ENCODE measurements at places on chromosomes 7 and 10. TPM values are rescaled to one million over a fixed set of nuclear protein-coding genes. Genes with fewer than 3 reads are reported as not detected.
A peak's percentile ranks its signal among the peaks of the same experiment; 100 is the strongest.

DNA sequence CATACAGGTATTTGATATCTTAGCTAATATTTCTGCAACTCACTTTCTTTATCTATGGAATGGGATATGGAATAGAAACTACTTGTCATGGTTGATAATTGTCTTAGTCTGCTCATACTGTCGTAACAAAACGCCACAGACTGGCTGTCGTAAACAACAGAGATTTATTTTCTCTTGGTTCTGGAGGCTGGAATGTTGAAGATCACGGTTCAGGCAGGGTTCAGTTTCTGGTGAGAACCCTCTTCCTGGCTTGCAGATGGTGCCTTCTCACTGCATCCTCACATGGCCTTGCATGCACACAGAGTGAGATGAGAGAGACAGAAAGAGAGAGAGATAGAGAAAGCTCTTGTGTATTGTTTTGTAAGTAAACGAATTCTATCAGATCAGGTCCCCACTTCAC lies 332.7 kb upstream of the MAGI2 start:
- no peaks in the 10 kb centered on the region for H3K36me3 ChIP-seq
- H3K4me3 ChIP-seq, result no peak overlapping the region
- no peak for DNase-seq
- H3K4me1 ChIP-seq, result no peaks in the 10 kb centered on the region
- no peaks in the 10 kb centered on the region for H3K27me3 ChIP-seq
- H3K27ac ChIP-seq, result no peak overlapping the region

GRCh38 chr7:5525271-5526099 lies 101.9 kb upstream of the TNRC18 start:
- no peaks in the 10 kb centered on the region for H3K36me3 ChIP-seq
- H3K27ac ChIP-seq, result peak overlapping the region; percentile 100
- no peaks in the 10 kb centered on the region for H3K27me3 ChIP-seq

- H3K4me1 ChIP-seq, result no peaks in the 10 kb centered on the region
- no peaks in the 10 kb centered on the region for H3K27me3 ChIP-seq
- no peak overlapping the region for H3K27ac ChIP-seq
- H3K4me3 ChIP-seq, result no peak overlapping the region
- no peak for DNase-seq
- H3K36me3 ChIP-seq, result no peaks in the 10 kb centered on the region
Observed at GRCh38 chr10:50544095-50544856, 79.5 kb downstream of the SGMS1 start.

GRCh38 chr7:156668130-156668741 lies 27.7 kb downstream of the RNF32 start:
- DNase-seq, result no peak
- H3K4me1 ChIP-seq, result no peaks in the 10 kb centered on the region
- no peaks in the 10 kb centered on the region for H3K27me3 ChIP-seq
- H3K36me3 ChIP-seq, result no peaks in the 10 kb centered on the region
- H3K4me3 ChIP-seq, result no peak overlapping the region

MOGAT3 gene
- total RNA-seq, result 123 TPM

SYNPO2L gene
- not detected for total RNA-seq

Measured in Peyer's patch (tissue), 4 donors.